Stimulated activated CD4-positive, alpha-beta T cell treated with anti-CD3 and anti-CD28 coated beads, TNF-alpha, amount 100 ng/mL, for 48 hours (primary cell): ENCODE measurements at places on chromosomes 7 and 10.

GRCh38 chr7:151902311-151902710, 25.4 kb upstream of the PRKAG2 start:
- no peak for DNase-seq

- no peak for DNase-seq
Observed at GRCh38 chr10:80522756-80523363, 14.8 kb upstream of the SH2D4B start.

DNA sequence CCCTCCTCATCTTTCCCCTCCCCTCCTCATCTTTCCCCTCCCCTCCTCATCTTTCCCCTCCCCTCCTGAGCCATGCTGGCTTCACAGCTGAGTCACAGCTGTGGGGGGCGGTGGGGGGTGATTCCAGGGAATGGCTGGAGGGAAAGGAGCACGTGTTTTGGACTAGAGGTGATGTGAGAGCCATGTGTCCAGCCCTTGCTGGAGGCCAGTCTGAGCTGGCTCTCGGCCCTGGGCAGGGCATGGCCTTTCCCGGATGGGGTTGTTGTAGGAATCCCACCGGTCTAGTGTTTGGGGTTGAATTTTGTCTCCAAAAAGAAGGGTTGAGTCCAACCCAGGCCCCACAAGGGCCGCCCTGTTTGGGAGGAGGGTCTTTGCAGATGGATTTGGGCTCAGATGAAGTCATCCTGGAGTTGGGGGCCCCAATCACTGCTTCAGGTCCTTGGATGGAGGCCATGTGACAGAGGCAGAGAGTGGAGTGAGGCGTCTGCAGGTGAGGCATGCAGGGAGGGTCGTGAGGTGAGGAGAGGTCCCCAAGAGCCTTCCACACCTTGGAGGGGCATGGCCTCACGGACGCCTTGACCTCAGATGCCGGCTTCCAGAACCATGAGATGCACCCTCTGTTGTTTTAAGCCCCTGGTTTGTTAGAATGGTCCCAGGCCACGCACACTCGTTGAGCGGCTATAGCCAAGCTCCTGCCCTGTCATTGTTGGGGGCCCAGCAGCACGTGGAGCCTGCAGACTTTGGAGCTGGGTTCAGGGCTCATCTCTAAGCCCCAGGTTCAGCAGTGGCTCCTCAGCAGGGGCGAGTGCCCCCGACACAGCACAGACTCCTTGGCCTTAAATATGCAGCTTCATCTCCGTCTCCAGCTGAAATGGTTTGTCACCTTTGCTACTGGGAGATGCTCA, 101.6 kb downstream of the DNAJB6 start:
- no peak for DNase-seq

DNA sequence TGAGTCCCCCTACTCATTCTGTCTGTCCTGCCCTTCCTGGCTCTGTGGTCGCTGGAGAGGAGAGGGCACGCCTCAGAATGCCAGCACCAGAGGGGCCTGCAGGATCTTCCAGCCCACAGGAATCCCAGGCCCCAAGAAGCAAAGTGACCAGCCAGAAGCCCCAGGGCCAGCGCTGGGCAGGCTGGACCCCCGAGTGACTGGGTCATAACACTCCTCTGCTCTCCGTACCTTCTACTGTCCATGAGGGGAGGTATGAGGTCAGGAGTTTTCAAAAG, 102.6 kb upstream of the GPR26 start:
- DNase-seq: no peak

- no peak for DNase-seq
Observed at GRCh38 chr10:122054048-122055025, 65.4 kb downstream of the TACC2 start.

- DNase-seq: no peak
Observed at GRCh38 chr7:117278040-117278439, 44.8 kb downstream of the WNT2 start.

DNA sequence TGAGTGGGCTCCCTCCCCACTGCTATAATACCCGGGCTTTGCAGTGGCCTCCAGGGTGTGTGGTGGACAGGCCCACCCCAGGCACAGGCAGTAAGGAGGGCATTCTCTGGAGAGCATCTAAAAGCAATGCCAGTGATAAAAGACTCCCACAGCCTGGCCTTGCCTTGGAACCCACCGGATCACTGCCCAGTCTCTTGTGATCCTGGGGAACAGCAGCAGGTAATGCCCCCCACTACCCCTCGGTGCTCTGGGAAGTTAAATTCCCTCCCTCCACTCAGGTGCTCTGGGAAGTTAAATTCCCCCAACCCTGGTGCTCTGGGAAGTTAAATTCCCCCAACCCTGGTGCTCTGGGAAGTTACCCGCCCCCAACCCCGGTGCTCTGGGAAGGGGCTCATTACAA, 565.2 kb downstream of the TCERG1L start:
- no peak for DNase-seq

- no peak for DNase-seq
Observed at GRCh38 chr10:43688348-43688892, 39.7 kb upstream of the ZNF32 start.

DNA sequence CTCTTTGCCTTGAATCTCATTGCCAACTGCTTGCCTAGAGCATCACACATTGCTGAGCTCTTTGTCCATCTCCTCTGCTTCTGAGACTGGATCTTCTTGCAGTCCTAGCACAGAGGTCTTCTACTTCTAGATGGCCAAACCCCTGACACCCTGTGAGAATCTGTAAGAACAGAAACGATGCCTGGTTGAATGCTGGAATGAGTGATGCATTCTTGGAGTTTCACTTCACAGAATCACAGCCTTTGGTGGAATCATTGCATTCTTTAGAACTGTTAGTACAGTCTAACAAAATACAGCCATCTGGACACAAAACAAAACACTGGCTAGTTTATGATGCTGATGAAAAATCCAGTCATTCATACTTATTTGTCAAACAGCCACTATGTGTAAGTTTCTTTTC, 141.7 kb upstream of the ITGB1 start:
- no peak for DNase-seq

GRCh38 chr7:10934292-10934691, 39.4 kb upstream of the PHF14 start:
- DNase-seq: no peak

- DNase-seq: no peak
Observed at GRCh38 chr7:149686011-149686410, 87.4 kb downstream of the ZNF467 start.

DNA sequence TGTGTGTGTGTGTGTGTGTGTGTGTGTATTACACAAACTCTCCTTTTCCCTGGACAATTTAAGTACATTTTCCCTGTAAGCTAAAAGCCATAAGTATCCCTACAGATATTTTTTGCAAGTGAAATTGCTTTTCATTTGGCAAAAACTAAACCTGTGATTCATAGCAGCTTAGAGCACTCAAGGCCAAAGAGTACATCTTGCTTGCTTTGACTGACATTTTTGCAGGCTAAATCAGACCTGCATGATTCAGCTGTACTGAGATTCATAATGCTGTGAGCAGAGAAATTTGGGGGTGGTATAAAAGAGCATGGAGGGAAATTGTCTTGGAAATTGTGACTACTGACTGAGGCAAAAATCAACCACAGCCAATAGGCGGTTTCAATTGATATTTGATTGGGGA, 500.4 kb downstream of the GFRA1 start:
- no peak for DNase-seq

GRCh38 chr10:126838316-126838715, 66.9 kb upstream of the DOCK1 start:
- DNase-seq: no peak

DNA sequence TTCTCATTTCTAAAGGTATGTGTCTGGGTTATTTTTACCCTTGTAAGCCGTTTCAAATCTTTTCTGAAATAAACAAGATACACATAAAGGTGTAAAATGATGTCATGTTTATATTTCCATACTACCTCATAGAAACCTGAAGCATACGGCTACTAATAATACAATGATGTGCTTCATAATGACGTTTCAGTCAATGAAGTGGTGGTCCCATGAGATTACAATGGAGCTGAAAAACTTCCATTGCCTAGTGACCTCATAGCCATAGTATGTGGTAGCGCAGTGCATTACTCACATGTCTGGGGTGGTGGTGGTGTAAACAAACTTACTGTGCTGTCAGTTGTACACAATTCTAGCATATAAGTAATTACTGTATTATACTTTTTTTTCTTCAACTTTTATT, 24.9 kb downstream of the EPDR1 start:
- DNase-seq: no peak

GRCh38 chr7:150999497-151000230, 8.8 kb downstream of the NOS3 start:
- DNase-seq: no peak

GRCh38 chr7:152857272-152857671, 97.7 kb downstream of the ACTR3B start:
- DNase-seq: no peak

DNA sequence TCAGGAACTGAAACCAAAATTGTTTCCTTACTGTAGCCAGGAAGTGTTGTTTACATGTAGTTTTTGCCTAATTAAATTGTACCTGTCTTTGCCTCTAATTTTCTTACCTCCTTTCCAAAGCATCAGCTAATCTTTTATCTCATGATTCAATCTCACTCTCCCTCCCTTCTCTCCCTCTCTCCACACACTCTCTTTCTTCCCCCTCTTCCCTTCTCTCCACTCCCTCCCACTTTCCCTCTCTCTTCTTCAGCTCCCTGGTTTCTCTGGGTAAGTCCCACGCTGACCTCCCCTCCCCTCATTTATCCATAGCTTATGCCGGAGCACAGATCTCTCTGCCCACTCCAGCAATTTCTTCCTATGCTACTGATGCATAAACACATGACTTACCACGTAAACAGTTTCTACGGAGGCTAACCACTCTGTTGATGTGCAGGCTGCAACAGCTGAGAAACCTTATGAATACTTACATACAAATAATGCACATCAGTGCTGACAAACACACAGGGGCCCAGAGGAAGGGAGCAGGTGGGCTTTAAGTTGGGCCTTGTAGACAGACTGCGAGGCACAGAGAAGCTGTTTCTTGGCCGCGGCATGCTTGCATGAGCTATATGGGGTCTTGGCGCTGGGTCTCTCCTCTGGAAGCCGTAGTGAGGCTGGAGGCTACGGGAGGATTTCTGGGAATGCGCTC, 174.4 kb upstream of the PLXNA4 start:
- no peak for DNase-seq

- DNase-seq: no peak
Observed at GRCh38 chr7:40393660-40394059, 258.9 kb downstream of the SUGCT start.

DNA sequence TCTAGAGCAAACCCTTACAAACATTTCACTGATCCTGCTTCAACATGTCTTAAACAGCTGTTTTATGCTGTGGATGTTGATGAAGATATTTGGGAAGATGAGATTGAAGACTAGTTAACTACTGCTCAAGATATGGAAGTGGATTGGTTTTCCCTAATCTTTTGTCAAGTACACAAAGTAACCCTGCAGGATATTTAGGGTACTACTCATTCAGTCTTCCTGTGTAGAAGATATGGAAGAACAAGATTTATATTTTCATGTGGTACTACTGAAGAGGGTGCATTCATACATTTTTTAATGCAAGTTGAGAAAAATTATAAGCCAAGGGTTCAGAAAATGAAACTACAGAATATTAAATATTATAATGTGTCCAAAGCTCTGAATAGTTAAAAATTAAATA, 18.3 kb upstream of the TMEM140 start:
- DNase-seq: no peak

DNA sequence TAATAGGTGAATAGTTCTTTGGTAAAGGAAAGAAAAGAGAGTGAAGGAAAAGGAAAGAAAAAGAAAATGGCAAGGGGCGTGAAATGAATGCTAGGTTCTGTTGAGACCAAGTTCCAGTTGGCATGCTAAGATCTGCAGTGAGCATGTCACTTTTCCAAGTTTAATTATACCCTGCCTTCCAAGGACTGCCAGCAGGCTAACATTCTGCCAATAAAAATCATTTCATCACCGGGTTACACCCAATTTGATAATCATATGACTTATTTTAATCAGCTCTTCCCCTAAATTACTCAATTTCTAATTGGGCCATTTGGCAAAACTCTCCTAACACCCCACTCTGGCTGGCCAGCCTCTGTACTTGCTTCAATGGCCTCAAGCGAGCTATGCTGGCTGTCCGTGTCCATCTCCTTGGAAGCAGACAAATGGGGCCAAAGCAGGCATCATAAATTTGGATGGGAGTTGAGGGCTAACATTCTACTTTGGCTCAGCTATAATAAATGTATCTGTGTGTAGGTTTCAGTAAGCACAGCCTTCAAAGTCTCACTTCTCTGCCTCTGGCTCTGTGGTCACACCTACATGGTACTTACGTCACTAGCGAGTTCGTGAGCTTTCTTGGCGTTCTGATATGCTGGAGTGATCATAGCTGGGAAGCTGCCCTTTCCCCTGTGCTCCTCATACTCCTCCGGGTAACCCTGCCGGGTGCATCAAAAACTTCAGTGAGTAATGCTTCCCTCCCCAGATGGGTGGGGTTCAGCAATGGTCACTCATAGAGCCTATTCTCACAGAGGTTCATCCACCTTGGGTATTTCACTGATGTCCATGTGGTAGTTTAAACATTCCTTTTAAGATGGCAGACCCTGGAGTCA, 17.3 kb downstream of the NRAP start:
- DNase-seq: no peak

GRCh38 chr10:126104767-126105166, 208.4 kb downstream of the FANK1 start:
- no peak for DNase-seq

DNA sequence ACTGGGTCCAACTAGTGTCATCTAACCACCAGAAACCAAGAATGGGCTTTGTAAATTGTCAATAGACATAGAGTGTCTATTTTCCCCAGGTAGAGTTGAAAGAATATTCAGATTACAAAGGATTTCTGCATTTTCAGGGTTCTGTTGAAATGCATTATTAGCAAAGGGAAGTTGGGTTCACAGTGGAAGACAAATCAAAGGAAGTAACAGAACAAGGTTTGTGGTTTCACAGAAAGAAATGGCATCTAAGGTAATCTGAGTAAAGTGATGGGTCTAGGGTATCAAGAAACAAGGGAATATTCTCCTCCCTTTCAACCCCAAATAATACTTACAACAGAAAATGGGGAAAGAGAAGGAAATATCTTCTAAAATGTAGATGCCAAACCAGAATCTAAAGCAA, 25.8 kb downstream of the CEP41 start:
- DNase-seq: no peak

GRCh38 chr10:88889559-88890337, 9.7 kb downstream of the STAMBPL1 start:
- no peak for DNase-seq

DNA sequence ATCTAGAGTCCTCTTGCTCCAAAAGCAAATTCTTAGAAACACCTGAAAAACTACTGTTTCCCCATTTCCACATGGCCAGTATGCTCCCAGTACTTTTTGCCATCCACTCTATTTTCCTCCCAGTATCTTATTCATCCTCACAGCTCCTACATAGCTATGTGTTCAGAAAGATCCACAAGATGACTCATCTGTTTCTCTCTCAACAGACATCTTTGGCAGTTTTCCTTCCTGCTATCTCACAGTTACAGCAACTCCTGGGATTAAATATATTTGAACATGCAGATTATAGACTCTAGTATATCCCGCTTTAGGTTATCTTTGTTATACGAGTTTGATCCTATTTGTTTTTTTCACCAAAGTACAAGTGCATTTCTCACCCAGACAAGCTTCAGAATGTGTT, 675.6 kb upstream of the POT1 start:
- DNase-seq: no peak

GRCh38 chr7:107394831-107395230, 75.0 kb upstream of the GPR22 start:
- no peak for DNase-seq

GRCh38 chr7:148495605-148496004, 95.0 kb upstream of the C7orf33 start:
- no peak for DNase-seq
